ENCODE measurements at places on chromosomes 3 and 15.

DNA sequence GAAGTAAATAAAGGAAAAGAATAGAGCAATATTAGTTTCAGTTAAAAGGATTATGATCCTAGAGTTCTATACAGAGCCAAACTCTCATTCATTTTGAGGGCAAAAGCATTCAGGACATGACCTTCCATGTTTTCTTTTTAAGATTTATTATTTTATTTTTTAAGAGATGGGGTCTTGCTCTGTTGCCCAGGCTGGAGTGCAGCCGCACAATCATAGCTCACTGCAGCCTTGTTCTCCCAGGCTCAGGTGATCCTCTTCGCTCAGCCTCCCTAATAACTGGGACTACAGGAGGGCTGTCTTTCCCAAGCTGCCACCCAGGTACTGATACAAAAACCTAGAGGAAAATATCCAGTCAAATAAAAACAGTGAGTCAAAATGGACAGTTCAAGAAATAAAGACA, 13.6 kb upstream of the CCDC13 start:
- DNase-seq, result no peak

GRCh38 chr3:179943117-179943880, 93.4 kb downstream of the PEX5L start:
- DNase-seq, result no peak

GRCh38 chr3:162082516-162082915, 585.9 kb downstream of the OTOL1 start:
- DNase-seq, result no peak

GRCh38 chr3:56314842-56315241, 153.4 kb downstream of the ERC2 start:
- no peak for DNase-seq

DNA sequence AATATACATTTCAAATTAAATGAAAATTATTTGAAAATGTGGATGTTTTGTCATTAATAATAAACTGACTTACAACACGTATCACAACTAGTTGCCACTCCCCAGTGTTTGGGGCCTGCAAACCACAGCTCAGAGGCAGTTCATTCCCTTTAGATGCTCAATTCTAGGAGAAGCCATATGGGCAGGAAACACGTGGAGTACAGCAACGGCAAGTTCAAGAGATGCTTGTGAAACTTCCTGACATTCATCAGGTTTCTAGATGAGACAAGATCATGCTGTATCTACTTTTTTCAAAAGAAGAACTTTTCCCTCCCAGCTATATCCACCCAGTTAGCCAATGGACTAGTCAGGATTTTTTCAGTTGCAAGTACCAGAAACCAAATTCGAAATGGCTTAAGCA, 17.6 kb upstream of the PLA2G4D start:
- DNase-seq, result no peak

GRCh38 chr15:72009222-72009621, 108.7 kb downstream of the MYO9A start:
- no peak for DNase-seq

DNA sequence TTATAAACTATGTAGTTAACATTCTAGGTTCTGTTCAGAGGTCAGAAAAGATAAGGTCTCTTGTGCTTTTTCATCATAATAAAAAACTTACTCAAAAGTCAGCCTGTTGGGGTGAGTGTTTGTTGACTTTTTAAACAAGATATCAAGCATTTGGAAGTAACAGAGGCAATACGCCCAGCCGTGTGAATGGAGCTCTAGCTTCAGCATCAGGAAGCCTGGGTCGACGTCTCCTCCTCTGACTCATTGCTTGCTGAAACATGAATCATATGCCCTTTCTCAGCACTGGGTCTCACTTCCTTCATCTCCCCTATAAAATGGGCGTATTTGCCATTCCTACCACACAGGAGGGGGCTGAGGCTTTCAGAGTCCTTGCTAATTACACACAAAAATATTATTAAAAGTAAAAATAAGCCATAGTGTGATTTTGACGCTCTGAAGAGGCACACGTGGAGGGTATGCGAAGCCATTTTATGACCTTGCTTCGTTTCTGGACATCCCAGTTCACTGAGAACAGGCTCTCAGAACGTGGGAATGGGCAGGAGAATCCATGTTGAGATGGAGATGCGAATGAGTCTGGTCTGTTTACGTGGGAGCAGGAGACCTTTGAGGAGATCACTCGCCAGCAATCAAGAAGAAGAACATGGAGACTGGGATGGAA, 220.8 kb upstream of the TPRG1 start:
- peak; percentile 66 for DNase-seq

DNA sequence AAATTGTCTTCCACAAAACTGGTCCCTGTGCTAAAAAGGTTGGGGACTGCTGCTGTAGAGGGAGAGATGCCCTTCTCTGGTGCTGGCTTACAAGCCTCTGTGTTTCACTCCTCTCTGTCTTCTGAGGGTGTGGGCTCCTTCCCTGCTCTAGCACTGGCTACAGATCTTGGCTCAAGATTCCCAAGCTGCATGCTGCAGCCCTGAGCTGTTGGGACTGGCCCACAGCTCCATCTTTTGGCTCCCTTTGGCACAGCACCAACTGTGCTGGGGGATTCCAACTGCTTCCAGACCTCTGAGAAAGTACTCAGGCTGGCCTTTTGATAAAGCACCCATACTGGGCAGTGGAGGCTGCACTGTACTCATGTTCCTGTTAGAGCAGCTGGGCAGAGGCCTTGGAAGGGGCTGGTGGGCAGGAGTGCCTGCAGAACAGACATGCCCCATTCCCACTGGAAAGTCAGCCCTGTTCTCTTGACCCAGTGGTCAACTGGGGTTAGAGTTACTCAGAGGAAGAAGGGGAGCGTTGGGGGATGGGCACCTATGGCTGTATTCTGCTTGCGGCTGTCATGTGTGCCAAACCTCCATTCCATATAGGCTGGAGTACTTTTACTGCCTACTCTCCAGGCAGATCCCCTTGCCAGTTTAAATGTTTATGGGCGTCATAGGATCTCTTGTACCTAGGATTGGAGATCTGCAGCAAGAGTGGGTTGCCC, 55.7 kb downstream of the GALK2 start:
- no peak for DNase-seq

DNA sequence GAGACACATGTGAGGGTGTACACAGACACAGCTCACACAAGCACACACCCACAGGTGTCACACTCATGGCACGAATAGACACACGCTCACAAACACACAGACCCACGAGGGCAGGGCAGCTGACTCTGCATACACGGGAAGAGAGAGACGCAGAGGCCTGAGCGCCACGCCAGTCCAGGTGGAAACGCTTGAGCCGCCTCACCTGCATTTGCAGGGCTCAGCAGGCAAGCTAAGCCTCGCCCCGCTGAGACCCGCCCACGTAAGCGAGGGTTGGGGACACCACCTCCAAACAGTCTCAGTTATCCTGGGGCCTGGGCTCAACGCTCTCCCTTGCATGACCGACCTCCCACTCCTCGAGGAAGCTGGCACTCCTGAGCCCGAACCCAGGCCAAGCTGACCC, 73.2 kb downstream of the TLE3 start:
- DNase-seq, result no peak

DNA sequence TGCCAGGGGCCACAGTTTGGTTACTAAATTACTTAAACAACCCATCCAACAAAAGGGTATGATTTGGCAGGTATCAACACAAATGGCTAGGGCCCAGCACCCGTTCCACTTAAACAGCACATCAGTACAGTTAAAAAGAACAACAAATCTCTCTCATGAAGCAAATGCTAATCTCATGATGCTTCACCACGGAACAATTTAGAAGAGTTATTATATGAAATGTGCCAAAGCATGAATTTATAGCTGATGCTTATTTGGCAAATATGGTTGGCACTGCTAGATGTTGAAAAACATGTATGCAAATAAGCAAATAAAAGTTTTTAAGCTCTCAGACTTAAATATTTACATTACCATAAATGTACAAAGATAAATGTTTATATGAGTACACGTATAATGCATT, 2.3 kb downstream of the PEAK1 start:
- DNase-seq, result no peak

DNA sequence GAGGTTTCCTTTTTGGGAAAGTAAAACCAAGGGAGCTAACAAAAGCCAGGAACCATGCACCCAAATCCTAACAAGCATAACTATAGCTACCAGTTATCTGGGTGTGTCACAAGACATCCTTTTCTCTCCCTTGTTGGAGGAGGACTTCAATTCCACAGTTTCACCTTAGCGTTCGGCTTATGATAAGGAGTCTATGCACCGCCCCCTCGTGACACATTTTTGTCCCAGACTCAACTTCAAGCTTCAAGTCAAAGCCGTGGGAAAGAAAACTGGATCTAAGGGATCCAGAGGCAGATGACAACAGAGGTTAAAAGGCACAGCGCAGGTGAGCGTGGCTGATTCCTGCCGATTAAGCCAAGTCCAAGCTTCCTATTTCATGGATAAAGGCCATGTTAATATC, 13.9 kb upstream of the FXR1 start:
- no peak for DNase-seq

DNA sequence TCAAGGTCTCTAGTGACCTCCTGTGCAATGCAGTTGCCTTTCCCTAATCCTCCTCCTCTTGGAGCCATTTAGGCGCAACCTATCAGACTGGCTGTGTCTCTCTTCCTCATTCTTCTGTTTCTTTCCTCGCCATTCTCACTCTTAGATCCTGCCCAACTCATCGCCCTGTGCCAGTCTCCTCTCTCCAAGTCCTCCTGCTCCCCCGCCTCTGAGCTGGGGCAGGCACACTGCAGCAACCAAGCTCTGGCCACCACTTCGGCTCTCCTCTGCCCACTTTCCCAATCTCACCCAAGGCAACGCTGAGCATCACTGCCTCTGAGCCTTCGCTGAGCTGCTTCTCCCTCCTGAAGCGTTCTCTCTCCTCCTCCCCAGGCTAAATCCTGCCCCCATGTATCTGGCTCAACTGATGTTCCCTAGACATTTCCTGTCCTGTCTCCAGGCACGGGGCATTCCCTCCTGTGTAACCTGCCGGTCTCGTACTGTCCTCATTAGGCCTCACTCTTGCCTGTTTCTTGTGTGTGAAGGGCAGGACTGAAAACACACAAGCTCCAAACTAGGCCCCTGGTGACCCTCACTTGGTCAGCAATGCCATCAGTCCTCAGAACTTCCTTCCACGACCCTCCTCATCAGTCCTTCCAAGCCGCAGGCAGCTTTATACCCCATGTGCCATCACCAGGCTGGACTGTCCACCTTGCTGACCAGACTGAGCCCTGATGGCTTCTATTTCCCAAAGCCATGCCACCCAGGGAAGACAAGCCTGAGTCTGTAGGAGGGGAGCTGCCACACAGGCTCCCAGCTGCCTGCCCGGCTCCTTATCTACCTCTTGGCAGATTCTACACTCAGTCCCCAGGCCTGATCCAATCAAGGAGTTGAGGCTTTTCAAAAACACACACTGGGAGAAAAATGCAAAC, 85.6 kb downstream of the SEC22A start:
- no peak for DNase-seq

- DNase-seq, result no peak
Measured at GRCh38 chr3:183106635-183107034, 7.3 kb upstream of the MCCC1 start.

DNA sequence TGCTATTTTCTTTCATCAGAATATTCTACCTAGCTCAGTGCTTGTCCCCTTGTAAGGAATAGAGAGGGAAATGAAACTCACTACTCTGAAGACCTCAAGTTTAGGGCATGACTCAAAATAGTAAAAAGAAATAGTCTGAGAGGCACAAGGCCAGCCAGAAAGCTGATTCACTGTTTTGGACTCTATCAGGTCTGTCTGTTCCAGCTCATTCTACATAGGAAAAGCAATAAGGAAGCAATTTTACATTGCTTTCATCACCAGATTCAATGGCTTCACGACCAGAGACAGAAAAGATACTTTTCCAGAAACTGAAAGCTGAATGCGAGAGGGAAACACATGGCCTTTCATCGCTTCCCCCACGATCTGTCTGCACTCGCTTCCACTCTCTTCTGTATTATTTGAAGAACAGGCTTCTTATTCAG, 276.0 kb downstream of the GBE1 start:
- no peak for DNase-seq

- no peak for DNase-seq
Measured at GRCh38 chr3:129598000-129598381, 8.5 kb downstream of the PLXND1 start.

DNA sequence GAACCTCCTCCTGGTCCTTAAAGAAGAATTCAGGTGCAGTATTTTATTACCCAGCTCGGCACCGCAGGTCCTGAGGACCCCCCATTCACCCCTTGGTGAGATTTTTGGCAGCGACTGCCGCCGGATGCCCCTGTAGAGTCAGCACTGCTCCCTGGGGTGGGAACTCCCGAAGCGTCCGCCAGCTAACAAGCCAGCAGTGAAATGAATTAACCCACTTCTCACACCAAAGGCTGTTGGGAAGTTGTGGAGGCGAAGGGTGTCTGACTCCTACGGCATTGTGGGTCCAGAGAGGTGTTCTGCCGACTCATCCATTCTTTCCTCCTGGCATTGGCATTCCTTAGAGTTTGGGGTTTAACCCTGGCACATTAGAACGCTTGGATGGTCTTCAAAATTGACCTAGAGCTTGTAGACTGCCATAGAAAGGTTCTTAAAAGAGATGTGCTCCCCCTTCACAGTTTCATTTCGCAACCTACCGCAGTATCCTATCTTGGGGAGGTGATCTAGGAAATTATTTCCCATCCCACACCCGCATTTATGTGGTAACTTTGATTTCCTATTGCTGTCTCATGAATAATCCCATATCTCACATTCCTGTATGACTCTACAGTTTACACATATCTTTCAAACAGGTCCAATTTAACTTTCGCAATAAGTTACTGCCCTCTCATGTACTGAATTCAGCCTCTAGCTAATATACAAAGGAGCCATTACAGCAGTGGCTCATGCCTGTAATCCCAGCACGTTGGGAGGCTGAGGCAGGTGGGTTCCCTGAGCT, 879 bp upstream of the EIF5A2 start:
- no peak for DNase-seq

GRCh38 chr3:51671734-51672475, 853 bp downstream of the TEX264 start:
- DNase-seq, result peak; percentile 43

GRCh38 chr15:89015412-89016097, 72.7 kb upstream of the ABHD2 start:
- no peak for DNase-seq

DNA sequence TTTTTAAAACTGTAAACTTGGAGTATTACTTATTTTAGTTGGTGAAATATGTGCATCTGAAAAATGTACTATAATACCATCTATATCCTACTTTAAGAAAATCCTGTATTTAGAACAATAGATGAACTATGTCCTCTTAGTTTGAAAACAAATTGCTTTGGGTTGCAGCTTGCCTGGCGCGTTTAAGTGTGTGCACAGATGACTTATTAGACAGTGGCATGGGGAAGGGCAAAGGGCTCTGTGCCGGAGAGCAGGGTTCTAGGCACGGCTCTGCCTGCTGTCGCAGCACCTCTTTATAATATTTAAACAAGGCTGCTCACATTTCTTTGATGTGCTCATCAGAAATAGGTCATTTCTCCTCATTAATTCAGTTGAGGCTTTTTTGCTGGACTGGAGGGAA, 10.0 kb downstream of the PXK start:
- no peak for DNase-seq
